ENCODE measurements at places on chromosomes 7 and 10.
A peak's percentile ranks its signal among the peaks of the same experiment; 100 is the strongest.

DNA sequence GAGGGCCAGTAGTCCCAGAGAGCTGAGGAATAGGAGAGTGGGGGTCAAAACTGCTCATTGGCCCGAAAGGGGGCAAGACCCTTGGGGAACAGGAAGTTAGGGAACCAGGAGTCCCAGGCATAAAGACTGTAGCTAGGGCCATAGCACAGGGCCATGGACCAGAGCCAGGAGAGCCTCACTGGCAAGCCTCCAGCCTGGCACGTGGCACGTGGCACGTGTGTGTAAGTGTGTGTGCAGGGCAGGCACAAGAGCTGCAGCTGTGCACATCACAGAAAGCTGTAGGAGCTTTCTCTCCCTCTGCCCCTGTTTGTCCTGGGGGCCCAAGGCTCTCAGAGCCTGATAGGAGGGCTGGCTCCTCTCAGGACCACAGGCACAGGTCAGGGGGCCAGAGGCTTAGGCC, 47.8 kb upstream of the SLF2 start:
- no peak for DNase-seq

- DNase-seq = no peak
Measured at GRCh38 chr7:16365177-16365576, 56.2 kb downstream of the CRPPA start.

- no peak for DNase-seq
Measured at GRCh38 chr10:112963835-112964234, 13.8 kb downstream of the TCF7L2 start.

DNA sequence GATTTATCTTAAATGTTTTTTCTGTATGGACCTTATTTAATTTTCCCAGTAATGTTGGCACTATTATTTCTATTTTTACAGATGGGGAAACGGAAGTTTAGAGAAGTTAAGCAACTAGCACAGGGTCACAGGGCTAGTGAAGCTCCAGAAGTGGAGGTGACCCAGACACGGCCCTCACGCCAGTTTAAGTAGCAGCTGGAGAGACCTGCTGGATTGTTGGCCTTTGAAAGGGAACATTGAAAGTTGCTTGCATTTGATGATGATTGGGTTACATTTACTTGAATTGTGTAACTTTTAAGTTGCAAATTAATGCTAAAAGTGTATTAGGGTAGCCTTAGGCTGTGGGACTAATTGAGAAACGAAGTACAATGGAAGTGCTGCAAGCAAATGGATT, 25.6 kb downstream of the CDK14 start:
- no peak for DNase-seq

DNA sequence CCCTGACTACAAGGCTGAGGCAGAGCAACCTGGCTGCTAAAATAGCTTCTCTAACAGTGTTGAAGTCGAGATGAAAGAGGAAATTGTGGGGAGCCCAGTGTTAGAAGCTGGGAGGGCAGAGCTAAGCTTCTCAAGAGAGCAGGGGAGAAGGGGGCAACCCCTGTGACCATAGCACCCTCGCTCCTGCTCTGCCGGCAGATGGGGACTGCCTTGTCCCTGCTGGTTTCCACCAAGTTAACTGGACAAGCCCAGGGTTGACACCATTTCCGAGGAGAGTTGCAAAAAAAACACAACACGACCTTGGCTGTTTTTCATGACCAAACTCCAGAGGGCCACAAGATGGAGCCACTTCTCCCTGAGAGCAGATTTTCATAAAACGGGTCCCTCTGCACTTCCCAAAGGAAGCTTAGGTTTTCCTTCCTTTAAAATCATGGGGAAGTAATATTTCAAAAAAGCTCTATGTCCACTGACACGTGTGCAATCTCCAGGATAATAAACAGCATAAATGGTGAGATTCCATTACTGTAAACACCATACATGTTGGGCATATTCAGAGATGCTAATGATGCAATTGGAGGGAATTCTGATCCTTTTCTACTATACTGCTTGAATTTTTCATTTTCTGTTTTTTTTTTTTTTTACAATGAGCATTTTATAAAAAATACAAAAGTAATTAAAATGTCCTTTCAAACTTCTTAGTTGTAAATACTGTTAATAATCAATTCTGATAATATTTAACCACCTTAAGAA, 140.4 kb downstream of the PIP4K2A start:
- DNase-seq = no peak

DNA sequence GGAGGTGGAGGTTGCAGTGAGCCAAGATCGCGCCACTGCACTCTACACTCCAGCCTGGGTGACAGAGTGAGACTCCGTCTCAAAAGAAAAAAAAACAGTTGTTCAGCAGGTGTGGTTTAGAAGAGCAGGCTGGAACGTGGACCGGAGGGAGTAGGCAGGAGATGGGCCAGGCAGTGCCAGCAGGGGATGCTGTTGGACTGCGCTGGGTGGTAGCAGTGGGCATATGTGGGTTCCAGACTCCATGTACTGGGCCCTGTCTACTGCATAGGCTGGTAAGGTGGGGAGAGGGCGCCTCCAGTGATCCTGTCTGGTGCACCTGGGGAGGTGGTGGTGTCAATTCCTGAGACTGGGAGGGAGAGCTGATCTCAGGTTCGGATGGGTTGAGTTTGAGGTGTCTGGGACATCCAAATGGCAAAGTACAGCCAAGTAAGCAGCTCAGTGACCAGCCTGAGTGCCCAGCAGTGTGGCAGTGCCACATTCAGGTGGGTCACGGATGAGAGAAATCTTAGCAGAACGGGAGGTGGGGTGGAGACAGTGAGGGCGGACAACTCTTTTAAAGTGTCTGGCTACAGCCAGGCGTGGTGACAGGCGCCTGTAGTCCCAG, 25.9 kb downstream of the SFXN4 start:
- peak; percentile 32 for DNase-seq

GRCh38 chr7:46214526-46214925, 293.5 kb upstream of the IGFBP3 start:
- no peak for DNase-seq

- no peak for DNase-seq
Measured at GRCh38 chr7:99898836-99899235, 20.5 kb downstream of the TRIM4 start.

GRCh38 chr7:64581926-64582894, 19.3 kb upstream of the ZNF680 start:
- no peak for DNase-seq

Measured in T-helper 2 cell treated with Interferon-gamma antibody and Interleukin-4, amounts not matched to agents 5 μg/mL and 100 μg/mL, for 36 hours (primary cell).